ENCODE measurements at places on chromosomes 3 and 15. TPM values are rescaled to one million over a fixed set of nuclear protein-coding genes. Genes with fewer than 3 reads are reported as not detected.

The LMAN1L gene
- total RNA-seq, result not detected

The ALDH1A3 gene
- 15.7 TPM for total RNA-seq

The SPTSSB gene
- 3.2 TPM for total RNA-seq

The ANKRD34C gene
- total RNA-seq, result not detected

The DYNLT2B gene
- total RNA-seq, result 14.6 TPM

The LPCAT4 gene
- total RNA-seq, result 37.6 TPM

The CYP8B1 gene
- not detected for total RNA-seq

The UBP1 gene
- total RNA-seq, result 28.6 TPM

The CD276 gene
- 14.7 TPM for total RNA-seq

The ALPK3 gene
- 5.5 TPM for total RNA-seq

The CPB1 gene
- not detected for total RNA-seq

The TPRG1 gene
- 30.4 TPM for total RNA-seq

The ZNF639 gene
- total RNA-seq, result 14.1 TPM
